ENCODE measurements at places on chromosomes 16 and 17.

- no peak for DNase-seq
These were observed 23.1 kb downstream of the HSBP1 start for GRCh38 chr16:83830769-83831455.

GRCh38 chr16:70688246-70688742 is 2.4 kb upstream of the MTSS2 start:
- no peak for DNase-seq

- DNase-seq, result no peak
These were observed 797 bp downstream of the NUDT7 start for GRCh38 chr16:77723108-77723514.

DNA sequence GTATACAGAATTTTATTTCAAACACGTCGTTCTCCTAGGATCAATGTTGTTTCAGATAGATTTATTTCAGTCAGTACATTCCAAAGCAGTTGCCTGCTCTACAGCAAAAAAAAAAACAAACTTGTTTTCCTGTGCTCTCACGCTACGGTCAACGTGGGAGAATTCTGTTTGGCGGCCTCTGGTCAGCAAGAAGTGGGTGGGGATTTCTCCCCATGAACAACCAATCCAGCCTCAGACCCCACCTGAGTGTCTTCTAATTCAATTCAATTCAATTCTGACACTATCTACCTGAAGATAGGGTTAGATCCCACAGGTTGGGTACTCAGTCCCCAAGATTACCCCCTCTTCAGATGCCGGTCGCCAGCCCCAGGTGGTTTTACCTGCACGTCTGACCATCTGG is 22.1 kb downstream of the C17orf58 start:
- DNase-seq, result no peak

DNA sequence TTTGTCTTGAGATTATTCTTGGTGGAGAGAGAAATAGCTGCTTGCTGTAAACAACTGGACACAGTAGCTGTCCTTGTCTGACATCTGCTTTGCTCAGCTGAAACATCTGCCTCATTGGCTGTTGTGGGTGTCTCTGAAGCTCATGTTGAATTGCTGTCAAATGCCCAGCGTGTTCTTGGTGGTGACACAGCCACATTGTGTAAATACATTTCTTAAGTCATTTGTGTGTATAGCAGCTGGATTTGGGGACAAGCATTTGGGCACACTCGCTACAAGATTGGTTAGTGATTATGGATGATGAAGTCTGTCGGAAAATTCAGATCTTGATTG is 5.3 kb downstream of the FAM234A start:
- no peak for DNase-seq

GRCh38 chr16:66605979-66606751 is 1.7 kb downstream of the CMTM3 start:
- DNase-seq, result no peak

DNA sequence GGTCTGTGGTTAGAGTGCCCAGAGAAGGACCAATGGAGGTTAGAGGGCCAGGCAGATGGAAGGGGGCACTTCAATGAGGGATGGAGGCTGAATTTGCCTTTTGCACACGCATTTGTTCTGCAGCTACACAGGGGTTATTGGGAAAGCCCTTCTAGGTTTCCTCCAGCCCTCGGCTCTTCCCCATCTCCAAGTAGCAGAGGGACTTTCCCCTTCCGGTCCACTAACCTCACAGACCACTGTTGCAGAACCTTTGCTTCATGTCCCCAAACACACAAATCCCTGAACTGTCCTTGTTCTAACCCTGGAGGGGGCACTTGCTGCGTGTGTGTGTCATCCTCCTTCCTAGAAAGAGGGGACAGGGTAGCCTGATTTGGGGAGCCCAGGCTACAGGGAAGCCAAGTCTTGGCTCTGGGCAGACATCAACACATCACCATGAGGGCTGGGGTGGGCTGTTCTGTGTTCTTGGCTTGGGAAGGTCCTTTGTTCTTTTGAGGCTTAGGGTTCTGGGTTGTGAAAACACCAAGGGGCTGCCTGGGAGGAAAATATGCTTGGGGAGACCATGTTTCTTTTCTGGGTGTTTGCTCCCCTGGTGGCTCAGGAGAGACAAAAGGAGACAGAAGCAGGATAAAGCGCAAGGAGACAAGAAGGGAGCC is 7.3 kb upstream of the NR1D1 start:
- DNase-seq, result no peak

DNA sequence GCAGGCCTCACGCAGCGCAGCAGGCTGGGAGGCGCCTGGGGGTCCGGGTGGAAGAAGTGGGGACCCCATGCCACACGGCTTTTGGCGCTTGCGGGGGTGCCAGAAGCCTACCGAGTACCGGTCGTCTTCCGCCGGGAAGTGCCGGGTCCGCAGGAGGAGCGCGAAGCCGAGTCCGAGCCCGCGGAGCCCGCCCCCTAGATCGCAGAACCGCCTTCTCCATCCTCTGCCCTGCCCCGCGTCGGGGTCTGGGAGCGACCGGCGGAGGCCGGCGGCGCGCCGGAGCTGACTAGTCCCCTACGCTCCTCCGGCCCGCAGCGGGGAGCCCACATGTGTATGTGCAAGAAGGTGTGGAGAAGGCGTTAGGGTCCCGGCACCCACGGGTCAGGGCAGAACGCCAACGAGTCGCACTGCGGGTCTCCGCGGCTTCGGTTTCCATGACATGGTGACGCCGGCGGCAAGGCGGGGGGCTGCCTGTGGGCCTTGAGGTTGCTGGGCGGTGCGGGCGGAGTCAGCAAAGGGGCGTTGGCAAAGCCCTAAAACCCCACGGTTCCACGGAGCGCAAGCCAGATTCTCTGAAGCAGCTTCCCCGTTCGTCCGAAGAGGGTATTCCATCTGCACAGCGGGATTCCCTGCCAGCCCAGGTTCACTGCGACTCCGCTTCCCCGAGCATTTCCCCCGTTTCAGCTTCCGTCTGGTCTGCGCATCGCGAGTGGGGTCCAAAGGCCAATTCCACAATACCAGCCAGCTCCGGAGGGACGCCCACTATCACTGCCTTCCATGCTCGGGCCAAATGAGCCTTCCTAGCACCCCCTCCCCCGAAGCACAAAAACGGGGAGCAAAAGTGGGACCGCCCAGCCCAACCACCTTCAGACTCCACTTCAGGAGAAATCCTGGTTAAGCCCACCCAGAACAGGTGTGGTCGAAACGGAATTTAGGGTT is 2.3 kb upstream of the LHX1 start:
- no peak for DNase-seq

- no peak for DNase-seq
These were observed 7.0 kb downstream of the CD19 start for GRCh38 chr16:28938721-28939120.

DNA sequence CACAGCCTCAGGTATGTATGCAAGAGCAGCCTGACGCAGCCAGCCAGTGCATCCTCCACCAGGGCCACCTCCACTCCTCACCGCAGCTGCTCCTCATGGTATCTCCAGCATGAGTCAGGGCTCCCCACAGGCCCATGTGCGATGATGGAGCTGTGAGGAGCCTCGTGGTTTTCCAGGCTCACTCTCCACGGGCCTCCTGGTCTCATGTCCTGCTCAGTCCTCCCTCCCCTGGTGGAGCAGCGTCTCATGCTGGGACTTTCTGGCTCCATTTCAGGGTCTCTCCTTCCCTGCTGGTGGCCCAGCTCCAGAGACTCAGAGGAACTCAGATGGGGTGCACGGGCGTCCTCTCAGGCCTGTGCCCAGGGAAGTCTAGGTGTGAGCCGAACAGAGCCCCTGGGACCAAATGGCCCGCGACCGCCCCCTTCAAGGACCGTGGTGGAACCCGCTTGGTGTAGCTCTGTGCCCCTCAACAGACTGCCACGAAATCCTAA is 70.4 kb downstream of the METRNL start:
- DNase-seq, result no peak

- DNase-seq, result no peak
These were observed 68.5 kb downstream of the USP31 start for GRCh38 chr16:23080747-23081146.

GRCh38 chr17:45333702-45334092 is 16.9 kb upstream of the MAP3K14 start:
- no peak for DNase-seq

- DNase-seq, result no peak
These were observed 507.5 kb upstream of the HSBP1 start for GRCh38 chr16:83300326-83300725.

GRCh38 chr17:67365738-67366192 is 612 bp downstream of the PSMD12 start:
- no peak for DNase-seq

- no peak for DNase-seq
These were observed 372.7 kb upstream of the CDH11 start for GRCh38 chr16:65494609-65495008.

GRCh38 chr16:12625068-12625467 is 178.6 kb downstream of the CPPED1 start:
- no peak for DNase-seq

- DNase-seq, result no peak
These were observed 31.3 kb downstream of the METRNL start for GRCh38 chr17:83110735-83111134.

DNA sequence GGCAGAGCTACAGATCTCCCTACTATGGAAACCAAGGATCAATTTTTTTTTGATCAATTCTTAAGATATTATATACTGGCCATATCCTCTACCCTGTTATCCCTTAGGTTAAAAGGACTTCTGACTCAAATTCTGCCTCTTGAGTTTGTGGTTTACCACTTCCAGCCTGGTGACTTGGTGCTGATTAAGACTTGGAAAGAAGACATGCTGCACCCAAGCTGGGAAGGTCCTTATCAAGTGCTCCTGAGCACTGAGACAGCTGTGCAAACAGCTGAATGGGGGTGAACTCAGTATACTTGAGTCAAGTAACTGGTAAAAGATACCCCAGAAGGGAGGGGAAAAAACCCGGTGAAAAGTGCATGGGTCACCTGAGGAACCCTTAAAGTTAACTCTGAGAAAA is 20.5 kb upstream of the SPACA3 start:
- DNase-seq, result no peak

- DNase-seq, result no peak
These were observed 99.2 kb upstream of the CDH8 start for GRCh38 chr16:62135446-62135845.

GRCh38 chr16:75010427-75010826 is 11.6 kb downstream of the ZNRF1 start:
- DNase-seq, result no peak

GRCh38 chr17:68299817-68300216 is 8.5 kb downstream of the ARSG start:
- DNase-seq, result no peak

- no peak for DNase-seq
These were observed 64.2 kb upstream of the GPR139 start for GRCh38 chr16:20137909-20138308.
